ENCODE measurements at places on chromosomes 1 and 21.

GRCh38 chr1:217431395-217431794, 199.5 kb downstream of the GPATCH2 start:
- no peak for DNase-seq

GRCh38 chr1:202165267-202165941, 5.0 kb upstream of the PTPN7 start:
- DNase-seq = peak; percentile 34

- no peak for DNase-seq
These were observed 90.8 kb downstream of the DDAH1 start for GRCh38 chr1:85374160-85374559.

DNA sequence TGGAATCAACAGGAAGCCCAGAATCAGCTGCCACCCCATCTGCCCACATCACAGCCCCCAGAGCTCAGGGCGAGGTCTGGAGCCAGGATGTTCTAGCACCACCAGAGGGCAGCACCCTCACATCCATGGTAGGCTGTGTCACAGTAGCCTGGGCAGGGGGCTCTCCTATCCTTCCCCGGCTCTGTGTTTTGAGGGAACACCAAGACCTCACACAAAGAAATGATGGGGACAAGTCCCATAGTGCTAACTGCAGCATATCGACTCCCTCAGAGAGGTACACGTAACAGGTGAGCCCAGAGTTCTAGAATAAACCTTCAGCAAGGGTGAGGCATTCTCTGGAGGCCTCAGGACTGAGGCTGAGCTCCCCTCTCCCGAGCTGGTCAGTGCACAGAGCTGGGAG, 2.3 kb upstream of the KCNC4 start:
- peak; percentile 59 for DNase-seq

GRCh38 chr1:66346057-66346795, 187.7 kb upstream of the SGIP1 start:
- no peak for DNase-seq

DNA sequence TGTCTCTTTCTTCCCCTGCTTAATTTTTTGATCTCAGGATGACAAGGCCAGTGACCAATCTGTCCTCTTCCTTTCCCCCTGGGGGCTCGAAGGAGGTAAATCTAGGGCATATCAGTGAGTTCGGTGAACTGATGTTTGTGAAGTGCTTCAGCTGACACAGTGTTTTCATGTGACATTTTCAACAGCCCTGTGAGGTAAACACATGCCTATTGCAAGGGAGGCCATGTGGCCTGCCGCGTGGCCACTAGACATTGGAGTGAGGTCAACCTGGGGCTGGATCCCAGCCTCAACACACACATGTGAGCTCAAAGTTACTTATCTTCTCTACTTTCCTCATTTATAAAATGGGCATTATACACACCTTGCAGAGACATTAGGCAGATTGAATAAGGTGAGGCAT, 126.3 kb downstream of the PLPP3 start:
- no peak for DNase-seq

- DNase-seq = no peak
These were observed 235.3 kb downstream of the FAF1 start for GRCh38 chr1:50724626-50725286.

DNA sequence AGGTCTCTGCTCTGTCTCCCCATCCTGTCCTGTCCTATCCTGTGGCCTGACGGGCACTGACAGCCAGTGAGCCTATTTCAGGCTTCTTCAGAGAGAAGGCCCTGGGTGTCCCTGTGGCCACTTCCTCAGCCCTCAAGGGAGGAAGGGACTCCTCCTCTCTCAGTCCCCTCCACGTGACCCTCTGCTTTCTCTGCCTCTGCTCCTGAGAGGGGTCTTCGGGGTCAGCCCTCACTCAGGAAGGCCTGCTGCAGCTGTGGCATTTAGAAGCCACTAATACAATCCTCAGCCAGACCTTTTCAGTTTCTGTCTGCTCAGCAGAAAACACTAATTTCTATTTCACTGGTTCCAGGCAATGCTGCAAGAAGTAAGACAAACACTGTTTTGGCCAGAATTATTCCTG, 43.6 kb upstream of the ETV3 start:
- no peak for DNase-seq

- DNase-seq = no peak
These were observed 35.0 kb upstream of the THEM4 start for GRCh38 chr1:151944126-151944856.

GRCh38 chr1:68136187-68136586, 85.8 kb upstream of the DIRAS3 start:
- DNase-seq = no peak

DNA sequence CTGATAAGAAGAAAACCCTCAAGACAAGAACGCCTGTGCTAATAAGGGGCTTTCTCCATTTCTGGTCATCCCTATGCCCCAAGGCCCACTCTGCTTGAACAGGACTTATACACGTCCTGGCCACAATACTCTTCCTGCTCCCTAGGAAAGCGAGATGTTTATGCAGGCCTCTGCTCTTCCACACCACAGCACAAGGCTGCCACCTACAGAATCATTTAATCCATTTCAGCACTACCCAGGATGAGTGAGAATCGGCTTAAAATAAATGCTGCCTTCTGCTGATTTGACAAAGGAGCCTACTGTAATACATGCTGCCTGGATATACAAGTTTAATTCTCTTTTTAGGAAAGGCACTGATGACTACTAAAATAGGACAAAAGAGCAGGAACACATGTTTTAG, 29.4 kb downstream of the FRRS1 start:
- DNase-seq = no peak

DNA sequence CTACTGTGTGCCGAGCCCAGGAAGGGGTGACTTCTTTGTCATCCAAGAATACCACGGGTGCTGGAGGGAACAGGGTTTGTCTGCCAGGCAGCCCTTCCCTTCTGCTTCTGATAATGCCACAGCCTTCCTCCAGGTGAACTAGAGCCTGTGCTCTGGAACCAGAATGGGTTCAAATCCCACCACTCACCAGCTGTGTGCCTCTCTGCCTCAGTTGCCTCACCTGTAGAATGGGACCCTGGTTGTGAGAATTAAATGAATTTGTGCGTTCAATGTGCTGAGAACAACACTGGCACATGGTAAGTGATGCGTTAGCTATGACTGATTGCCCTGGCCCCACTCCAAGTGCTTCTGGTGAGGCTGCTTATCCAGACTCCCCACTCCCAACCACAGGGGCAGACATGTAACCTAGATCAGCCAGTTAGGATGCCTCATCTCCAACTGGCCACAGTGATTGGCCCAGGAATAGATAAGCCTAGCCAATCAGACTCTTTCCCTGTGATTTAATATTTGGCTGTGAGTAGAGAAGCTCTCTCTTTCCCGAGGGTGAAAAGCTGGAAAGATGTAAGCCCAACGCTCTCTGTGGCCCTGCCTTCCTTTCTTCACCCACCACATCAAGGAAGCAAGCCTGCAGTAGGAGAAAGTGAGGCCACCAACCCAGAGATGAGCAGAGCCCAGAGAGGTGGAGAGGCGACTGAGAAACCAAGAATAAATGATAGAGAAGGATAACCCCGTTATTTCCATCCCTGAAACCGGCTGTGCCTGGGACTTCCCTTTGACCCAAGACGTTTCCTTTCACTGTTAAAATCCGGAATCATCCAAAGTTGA, 20.8 kb upstream of the LAPTM5 start:
- no peak for DNase-seq

DNA sequence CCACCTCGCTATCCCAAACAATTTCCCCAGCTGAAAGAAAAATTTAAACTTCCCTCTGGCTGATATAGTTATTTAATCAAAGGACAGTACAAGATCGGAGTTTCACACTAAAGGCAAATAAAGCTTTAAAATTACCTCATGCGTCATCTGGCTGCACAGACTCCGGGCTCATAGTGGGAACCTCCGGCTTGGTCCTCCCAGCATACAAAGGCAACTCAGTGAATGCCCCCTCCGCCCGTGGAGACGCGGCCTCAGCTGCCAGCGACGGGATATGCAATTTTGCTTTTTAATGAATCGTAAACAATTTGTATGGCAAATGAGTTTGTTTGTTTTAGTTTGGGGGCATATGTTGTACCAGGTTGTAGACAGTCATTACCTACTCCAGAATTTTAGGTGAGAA, 214.6 kb upstream of the NFIA start:
- no peak for DNase-seq

DNA sequence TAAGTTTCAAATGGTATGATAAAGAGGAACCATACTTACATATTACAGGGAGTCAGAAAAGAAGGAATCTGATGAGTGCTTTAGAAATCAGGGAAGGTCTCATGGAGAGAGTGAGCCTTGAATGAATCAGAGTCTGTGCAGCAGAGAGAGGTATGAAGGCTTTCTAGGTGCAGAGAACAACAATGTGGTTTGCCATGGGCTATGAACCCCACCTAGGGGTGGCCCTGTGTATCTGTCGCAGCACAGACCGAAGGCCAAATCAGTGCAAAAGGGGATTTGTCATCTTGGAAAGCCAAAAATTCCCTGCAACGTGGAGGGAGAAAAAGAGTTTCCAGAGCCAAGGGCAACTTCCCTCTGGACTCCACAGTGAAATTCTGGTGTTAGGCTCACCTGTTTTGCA, 3.5 kb downstream of the PAPPA2 start:
- DNase-seq = no peak

GRCh38 chr1:23424293-23425192, at the start of gene TCEA3:
Gene TCEA3 (minus strand): TSS chr1:23424748. CDS start chr1:23424633, 115 bp downstream.
- peak; percentile 17 for DNase-seq

DNA sequence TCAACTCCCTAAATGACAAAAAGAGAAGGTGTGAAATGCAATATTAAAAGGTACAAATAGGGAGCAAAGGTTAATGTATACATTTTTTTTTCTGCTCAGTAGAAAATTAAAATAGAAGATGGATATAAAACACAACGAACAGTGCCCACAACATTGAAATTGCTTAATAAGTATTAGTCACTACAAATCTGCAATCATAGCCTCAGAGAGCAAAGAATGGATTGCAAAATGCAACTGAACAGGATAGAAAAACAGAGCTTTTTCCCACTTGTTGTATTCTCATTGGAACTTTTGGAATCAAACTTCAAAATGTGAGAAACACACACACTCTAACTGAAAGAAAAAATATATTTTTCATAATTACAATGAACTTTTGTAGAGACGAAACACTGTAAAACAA, 552.2 kb upstream of the NCAM2 start:
- no peak for DNase-seq

DNA sequence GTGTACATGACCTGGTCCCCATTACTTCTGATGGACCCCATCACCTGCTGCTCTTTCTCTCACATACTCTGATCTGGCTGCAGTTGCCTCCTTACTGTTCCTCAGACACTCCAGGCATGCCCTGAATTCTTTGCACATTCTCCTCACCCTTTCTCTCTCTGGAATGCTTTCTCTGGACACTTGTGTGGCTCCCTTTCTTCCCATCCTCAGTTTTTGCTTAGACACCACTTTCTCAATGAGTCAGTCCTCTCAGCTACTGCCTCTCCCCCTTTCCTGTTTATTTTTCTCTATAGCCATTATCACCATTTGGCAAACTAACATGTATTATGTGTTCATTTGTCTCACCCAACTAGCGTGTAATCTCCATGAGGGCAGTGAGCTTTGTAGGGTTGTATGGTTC, 28.1 kb downstream of the PLXNA2 start:
- no peak for DNase-seq

GRCh38 chr1:93757256-93758036, 75.8 kb upstream of the BCAR3 start:
- DNase-seq = no peak

- DNase-seq = no peak
These were observed 7.7 kb downstream of the LPGAT1 start for GRCh38 chr1:211822677-211823407.

DNA sequence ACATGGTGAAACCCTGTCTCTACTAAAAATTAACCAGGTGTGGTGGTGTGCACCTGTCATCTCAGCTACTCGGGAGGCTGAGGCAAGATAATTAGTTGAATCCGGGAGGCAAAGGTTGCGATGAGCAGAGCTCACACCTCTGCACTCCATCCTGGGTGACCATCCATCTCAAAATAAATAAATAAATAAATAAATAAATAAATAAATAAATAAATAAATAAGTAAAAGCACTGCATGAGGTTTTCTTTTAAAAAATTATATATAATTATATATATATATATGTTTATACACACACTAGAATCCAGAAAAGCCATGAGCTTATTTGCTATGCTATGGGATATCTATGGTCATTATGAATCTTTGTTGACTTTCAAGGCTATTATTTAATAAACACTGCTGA, 2.4 kb downstream of the AMPD1 start:
- DNase-seq = no peak

DNA sequence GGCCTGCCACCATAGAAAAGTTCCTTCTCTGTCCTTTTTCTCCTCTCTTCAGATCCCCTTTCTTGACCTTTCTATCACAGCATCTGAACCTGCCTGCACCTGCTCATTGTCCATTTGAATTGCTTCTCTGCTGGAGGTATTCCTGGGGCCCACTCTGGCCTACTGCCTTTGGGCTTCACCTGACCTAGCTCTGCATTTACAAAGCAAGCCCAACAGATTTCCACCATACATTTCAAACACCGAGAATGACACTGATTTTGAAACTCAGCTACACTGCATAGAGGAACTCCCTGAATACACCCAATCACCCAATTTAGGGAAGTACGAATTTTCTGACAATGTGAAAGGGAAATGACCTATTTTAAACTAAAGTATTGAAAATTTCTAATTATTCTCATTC, 284.5 kb upstream of the USP25 start:
- DNase-seq = no peak

GRCh38 chr1:23848673-23849616, 19.1 kb downstream of the FUCA1 start:
- DNase-seq = no peak

GRCh38 chr1:73044241-73045036, 762.1 kb upstream of the NEGR1 start:
- DNase-seq = no peak

DNA sequence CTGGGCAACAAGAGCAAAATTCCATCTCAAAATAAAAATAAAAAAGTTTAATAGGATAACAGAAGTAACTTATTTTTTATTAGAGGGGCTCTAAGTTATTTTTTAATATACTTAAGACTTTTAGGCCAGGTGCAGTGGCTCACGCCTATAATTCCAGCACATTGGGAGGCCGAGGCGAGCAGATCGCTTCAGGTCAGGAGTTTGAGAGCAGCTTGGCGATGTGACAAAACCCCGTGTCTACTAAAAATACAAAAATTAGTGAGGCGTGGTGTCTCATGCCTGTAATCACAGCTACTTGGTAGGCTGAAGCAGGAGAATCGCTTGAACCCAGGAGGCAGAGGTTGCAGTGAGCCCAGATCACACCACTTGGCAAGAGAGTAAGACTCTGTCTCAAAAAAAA, 180.5 kb upstream of the NR5A2 start:
- DNase-seq = no peak

- no peak for DNase-seq
These were observed 271.7 kb upstream of the SNX7 start for GRCh38 chr1:98389809-98390208.

Data from T-helper 1 cell (primary cell).